Spleen (tissue), 13 donors: ENCODE measurements at places on chromosomes 1 and 21. TPM values are rescaled to one million over a fixed set of nuclear protein-coding genes. Genes with fewer than 3 reads are reported as not detected.
A peak's percentile ranks its signal among the peaks of the same experiment; 100 is the strongest.

The CLSTN1 gene
- 30.3 TPM for polyA plus RNA-seq

- H3K27ac ChIP-seq: no peak overlapping the region
- no peaks in the 10 kb centered on the region for H3K36me3 ChIP-seq
- DNase-seq: no peak
- no peak overlapping the region for H3K4me3 ChIP-seq
- no peaks in the 10 kb centered on the region for H3K4me1 ChIP-seq
These were observed 106.6 kb downstream of the ITSN1 start for GRCh38 chr21:33748903-33749302.

DNA sequence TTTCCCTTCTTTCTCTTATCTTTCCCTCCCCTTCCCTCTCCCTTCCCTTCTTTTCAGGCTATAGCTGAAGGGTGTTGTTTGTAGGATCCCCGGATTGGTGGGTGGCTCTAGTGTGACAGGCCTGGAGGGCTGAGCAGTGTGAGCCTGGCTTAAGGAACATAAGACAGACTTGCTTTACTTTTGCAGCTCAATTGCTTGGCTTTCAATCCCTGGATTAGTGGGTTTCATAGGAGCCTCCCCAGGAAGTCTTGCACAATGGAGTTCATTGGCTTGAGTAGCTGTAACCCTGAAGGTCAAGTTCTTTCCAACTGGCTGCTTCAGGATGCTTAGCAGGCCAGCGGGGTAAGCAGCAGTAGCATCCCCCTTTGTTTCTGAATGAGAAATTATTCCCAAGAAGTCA is 126.7 kb downstream of the CAMTA1 start:
- H3K27me3 ChIP-seq: no peaks in the 10 kb centered on the region
- H3K4me3 ChIP-seq: no peak overlapping the region
- peaks cover 34% of the 10 kb centered on the region for H3K4me1 ChIP-seq
- no peaks in the 10 kb centered on the region for H3K36me3 ChIP-seq

GRCh38 chr1:230333590-230334446 is 92.3 kb downstream of the PGBD5 start:
- no peak overlapping the region for H3K27ac ChIP-seq
- H3K4me3 ChIP-seq: no peak overlapping the region
- H3K36me3 ChIP-seq: no peaks in the 10 kb centered on the region
- peak; percentile 50 for DNase-seq
- no peaks in the 10 kb centered on the region for H3K27me3 ChIP-seq

DNA sequence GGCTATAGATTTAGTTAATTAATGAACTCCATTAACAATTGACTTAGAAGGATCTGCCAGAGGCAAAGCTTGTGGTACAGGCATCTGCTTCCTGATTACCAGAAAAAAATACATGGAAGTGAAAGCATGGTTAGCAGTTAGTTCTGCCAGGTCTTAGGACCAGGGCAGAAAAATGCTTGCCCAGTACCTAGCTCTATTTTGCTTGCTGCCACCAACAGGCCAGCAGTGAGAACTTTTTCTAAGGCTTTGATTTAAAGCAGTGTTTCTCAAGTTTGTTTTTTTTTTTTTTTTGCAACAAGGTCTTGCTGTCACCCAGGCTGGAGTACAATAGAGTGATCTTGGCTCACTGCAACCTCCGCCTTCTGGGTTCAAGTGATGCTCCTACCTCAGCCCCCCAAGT is 16.4 kb upstream of the MTF1 start:
- H3K36me3 ChIP-seq: peaks cover 91% of the 10 kb centered on the region
- DNase-seq: no peak
- H3K27me3 ChIP-seq: no peaks in the 10 kb centered on the region
- no peak overlapping the region for H3K4me3 ChIP-seq
- H3K4me1 ChIP-seq: no peaks in the 10 kb centered on the region

DNA sequence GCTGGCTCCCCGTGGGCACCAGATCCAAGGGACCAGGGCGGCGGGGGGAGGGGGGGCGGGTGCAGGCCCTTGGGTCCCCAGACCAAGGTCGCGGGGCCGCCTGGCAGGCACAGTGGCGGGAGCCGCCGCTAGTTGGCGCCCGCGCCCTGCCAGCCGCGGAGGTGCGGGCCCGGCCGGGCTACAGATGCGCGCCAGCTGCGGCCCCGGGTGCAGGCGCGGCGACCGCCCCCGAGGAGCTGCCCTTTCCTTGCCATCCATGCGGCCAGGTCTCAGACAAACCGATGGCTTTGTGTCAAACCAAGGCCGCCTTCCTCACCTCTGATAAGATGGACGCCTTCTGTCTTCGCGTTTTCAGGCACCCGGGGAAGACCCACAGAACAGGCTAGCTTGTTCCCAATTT is 2.2 kb upstream of the RUNX3 start:
- no peak overlapping the region for H3K27ac ChIP-seq
- peaks cover 3% of the 10 kb centered on the region for H3K36me3 ChIP-seq
- DNase-seq: peak; percentile 94
- peaks cover 68% of the 10 kb centered on the region for H3K27me3 ChIP-seq
- peak overlapping the region; percentile 27 for H3K4me3 ChIP-seq
- H3K4me1 ChIP-seq: peaks cover 31% of the 10 kb centered on the region

- DNase-seq: no peak
- H3K4me3 ChIP-seq: no peak overlapping the region
- H3K27me3 ChIP-seq: no peaks in the 10 kb centered on the region
- no peak overlapping the region for H3K27ac ChIP-seq
- no peaks in the 10 kb centered on the region for H3K36me3 ChIP-seq
These were observed 52.0 kb downstream of the PRDX6 start for GRCh38 chr1:173529106-173529505.

DNA sequence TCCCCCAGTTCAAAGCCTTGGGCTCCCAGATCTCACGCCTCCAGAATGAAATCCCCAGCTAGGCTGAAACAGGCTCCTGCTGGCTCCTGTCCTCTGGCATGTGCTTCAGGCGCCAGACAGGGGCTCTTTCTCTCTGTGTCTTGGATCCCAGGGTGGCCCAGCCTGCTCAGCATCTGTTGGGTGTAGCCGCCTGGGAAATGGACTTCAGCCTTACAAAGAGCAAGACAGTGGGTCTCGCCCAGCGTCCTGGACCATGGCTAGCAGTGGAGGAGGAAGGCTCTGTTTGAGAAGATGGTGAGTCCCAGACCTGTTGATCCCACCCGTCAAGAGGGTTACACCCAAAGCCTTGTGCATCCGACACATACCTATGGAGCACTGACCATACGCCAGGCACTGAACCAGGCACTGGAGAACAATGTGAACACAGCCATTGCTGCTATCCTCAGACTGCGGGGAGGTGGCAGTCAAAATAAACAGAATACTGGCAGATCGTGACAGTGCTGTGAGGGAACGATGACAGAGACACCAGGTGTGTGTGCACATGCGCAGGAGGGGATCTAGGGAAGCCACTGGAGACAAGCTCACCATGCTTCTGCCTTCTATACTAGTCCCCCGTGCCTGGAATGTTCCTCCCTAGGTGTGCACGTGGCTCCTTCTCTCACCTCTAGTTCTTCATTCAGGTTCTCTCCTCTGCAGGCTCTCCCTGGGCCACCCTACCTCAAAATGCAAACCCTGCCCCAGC is 93.0 kb upstream of the GCLM start:
- no peak overlapping the region for H3K27ac ChIP-seq
- H3K27me3 ChIP-seq: no peaks in the 10 kb centered on the region
- no peak overlapping the region for H3K4me3 ChIP-seq
